Stimulated activated naive CD4-positive, alpha-beta T cell treated with Interleukin-2 at 50 U/mL for 16 hours (primary cell): ENCODE measurements at places on chromosomes 4 and X.

- DNase-seq, result no peak
These were observed 31.6 kb downstream of the ADH7 start for GRCh38 chr4:99403380-99404184.

DNA sequence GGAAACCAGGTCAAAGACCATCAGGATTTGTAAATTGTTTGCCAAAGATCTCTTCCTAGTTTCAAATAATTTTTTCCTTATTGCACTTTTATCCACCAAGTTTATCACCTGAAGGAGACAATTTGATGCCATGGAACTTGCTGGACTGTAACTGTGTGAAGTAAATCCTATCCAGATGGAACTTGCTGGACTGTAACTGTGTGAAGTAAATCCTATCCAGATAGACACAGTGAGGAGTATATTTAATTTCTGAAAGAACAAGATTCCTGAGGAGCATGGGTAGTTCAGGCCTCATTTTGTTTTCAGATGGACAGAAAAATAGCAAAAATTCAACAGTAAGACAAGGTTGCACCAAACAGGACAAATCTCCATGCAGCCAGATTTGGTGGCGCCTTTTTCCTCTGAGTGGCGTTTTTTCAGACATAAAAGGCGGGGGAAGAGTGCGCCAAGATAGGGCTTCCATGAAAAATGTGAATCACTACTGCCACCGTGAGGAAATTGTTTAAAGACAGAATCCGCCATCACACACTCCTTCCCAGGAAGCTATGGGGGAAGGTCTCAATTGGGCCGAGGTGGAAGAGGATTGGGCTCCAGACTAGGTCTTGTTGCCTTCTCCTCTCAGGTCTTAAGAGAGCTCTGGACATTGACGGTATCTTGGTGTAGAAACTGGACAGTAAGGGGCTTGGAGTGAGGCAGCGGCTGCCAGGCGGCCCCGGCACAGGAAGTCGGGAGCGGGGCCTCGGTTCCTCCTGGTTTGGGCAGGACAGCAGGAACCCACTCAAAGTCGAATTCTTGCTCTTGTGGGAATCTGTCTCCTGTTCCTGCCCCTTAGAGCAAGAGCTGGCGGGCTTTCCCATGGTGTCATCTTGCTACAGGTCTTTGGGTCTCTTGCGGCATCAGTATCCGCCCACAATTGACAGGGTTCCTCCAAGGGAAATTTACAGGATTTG lies 234.7 kb downstream of the OR13H1 start:
- no peak for DNase-seq

DNA sequence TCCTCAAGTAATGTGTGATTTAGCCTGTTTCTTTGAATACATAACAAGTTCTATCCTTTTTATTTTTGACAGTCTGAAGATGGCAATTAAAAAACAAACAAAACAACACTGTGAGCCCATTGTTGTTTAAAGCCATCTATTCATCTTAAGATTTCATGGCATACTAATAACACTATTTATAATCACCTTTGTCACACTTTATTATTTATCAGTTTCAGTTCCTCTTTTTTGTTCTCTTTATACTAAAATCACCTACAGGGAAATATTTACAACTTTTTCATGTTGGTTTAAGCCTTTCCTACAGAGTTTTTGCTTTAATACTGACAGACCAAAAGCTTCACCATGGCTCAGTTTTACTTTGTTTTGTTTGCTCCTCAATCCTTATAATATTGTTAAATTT lies 247.4 kb upstream of the CTSO start:
- DNase-seq, result no peak

- DNase-seq, result no peak
These were observed 486.6 kb upstream of the PCDH10 start for GRCh38 chr4:132662456-132662855.

DNA sequence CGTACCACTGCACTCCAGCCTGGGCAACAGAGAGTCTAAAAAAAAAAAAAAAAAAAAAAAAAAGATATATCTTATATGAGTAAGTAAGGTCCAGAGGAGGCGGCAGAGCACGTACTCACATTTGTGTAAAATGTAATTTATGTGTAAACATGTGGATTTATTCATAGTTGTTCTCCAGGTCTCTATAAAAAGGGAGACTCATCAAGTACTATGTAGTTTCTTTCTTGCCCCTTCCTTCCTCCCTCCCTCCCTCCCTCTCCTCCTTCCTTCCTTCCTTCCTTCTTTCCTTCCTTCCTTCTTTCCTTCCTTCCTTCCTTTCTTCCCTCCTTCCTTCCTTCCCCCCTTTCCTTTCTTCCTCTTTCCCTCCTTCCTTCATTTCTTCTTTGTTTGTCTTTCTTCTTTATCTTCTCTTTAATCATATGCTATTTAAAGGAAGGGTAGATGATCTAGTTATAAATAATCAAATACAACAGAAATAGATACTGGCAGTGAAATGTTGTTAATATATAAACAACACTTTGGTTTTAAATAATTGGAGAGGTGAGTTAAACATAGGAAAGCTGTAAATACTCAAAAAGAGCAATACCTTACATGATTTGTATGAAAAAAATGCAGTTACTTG lies 344.8 kb downstream of the ANK2 start:
- no peak for DNase-seq

DNA sequence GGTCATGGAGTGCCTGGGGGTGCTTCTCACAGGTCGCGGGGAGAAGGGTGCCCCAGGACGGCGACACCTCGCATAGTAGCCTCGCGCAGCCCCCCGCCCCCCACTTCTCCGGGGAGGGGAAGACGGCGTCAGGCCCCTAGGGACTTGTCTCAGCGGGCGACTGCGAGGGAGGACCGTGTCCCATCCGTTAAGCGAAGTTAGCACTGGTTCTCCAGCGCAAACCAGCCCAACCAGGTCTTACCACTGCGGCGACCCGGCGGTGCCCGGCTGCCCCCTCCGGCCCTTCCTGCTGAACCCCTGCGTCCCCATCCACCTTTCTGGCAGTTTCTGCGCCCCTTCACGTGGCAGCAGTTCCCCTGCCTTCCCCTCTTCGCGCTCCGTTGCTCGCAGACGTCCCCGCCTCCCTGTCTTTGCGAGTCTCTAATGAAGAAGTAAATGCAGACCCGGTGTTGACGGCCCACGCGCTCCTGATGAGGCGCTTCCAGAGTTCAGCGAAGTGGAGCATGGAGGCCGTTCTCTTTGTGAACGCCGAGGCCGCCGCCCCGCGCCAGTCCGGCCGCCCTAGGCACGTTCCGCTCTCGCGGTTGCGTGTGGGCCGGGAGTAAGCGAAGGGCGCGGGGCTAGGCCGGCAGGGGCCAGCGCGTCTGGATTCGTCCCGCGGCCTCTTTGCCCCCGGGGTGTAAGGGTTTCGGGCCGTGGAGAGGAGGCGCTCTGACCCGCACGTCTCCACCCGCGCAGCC lies 3.0 kb downstream of the SLIT2 start:
- DNase-seq, result no peak

- DNase-seq, result no peak
These were observed 281.4 kb upstream of the FRG1 start for GRCh38 chr4:189659287-189659686.

DNA sequence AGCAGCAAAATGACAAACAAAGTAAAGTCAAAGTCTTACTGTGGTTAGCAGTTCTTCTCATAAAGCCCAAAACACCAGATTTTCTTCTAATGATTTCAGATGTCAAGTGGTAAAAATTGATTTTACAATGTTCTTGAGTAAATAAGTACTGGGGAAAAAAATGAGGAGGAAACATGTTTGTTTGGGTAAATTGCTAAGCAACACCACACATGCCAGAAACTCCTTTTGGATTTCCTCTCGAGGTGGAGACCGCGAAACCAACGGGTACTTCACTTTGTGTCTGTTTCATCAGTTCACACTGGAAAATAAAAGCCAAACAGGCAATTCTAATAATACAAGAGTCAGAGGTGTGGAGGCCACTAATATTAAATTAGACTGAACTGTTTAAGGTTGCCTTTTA lies 4.6 kb upstream of the PKD2 start:
- DNase-seq, result no peak
